ENCODE measurements at places on chromosomes 5 and 9.
A peak's percentile ranks its signal among the peaks of the same experiment; 100 is the strongest.

DNA sequence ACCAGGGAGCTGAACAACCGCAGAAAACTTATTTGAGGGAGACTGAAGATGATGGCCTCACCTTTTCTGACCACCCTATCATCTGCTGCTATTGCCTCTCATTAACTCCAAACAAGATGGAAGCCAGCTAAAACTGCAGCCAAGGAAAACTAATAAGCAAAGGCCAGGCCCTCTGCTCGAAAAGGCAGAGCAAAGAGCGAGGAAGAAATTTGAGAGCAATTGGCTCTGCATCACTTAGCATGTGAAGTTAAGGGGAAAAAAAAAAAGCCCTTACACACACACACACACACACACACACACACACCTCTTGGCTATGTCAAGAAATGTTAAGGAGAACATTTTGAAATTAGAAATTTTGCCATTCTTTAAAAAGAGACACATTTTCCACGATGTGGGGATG is 228.1 kb upstream of the CYLC2 start:
- no peak for DNase-seq

DNA sequence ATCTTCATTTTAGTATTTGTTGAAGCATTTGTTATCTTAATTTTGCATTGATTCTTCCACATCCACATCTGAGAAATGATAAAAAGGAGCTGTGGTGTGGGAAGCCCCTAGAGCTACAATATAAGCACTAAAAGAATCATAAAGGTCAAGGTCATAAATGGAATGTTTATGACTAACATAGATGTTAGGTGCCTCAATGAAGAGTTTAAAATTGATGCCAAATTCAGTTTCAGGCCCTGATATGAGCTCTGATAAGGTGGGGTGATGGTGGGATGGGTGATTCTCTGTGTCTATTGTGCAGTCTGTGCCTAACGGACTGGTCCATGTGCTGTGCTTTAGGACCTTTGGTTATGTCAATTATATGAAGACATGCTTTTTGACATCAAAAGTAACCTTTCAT is 61.2 kb upstream of the CAMK4 start:
- no peak for DNase-seq

DNA sequence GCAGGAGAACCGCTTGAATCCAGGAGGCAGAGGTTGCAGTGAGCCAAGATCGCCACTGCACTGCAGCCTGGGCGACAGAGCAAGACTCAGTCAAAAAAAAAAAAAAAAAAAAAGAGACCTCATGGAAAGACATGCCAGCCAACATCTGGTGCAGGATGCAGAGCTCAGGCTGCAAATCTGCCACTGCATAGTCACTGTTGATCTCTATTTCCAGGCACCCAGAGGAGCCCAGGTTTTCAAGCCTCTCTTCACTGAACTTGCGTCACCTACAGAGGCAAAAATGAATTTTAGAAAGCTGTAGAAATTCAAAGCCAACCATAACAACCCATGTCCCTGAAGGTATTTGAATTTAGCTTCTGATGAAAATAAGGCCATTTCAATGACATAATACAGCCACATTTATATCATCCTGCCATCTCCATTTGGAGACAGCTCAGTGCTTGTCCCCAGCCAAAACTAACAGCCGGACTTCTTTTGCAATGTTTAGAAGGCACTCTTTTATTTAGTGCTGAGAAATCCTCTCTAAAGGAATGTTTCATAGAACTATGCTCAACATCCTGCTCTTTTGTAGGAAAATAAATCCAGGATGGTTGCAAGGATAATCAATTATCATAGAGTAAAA is 113.3 kb downstream of the SNX18 start:
- DNase-seq: no peak

DNA sequence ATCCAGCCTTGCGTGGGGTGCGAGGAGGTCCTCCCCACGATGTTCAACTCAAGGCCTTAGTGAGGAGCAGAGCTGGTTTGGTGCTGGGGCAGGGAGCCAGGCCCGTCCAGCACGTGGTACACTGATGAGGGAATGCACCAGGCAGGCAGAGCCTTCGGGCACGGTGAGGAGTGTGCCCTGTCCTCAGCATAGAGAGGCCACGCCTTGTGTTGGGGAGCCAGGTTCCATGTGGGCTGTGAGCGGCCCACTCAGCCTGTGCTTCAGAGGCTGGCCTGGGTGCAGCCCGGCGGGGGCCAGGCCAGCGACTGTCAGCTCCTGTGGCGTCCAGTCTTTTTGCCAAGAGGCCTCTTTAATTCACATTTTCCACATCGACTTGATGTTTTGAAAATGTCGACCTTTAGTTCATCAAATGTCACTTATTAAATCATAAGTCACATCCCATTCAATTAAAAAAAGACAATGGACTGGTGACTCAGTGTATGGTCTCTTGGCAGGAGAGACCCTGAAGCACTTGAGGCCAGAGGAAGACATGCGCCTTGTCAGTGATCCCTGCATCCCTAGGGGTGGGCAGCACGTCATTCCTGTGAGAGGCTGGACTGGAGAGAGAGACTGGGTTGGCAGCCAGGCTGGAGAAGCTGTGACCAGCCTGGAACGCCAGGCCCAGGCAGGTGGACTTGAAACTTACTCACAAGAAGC is 21.7 kb downstream of the ERGIC1 start:
- DNase-seq: no peak

DNA sequence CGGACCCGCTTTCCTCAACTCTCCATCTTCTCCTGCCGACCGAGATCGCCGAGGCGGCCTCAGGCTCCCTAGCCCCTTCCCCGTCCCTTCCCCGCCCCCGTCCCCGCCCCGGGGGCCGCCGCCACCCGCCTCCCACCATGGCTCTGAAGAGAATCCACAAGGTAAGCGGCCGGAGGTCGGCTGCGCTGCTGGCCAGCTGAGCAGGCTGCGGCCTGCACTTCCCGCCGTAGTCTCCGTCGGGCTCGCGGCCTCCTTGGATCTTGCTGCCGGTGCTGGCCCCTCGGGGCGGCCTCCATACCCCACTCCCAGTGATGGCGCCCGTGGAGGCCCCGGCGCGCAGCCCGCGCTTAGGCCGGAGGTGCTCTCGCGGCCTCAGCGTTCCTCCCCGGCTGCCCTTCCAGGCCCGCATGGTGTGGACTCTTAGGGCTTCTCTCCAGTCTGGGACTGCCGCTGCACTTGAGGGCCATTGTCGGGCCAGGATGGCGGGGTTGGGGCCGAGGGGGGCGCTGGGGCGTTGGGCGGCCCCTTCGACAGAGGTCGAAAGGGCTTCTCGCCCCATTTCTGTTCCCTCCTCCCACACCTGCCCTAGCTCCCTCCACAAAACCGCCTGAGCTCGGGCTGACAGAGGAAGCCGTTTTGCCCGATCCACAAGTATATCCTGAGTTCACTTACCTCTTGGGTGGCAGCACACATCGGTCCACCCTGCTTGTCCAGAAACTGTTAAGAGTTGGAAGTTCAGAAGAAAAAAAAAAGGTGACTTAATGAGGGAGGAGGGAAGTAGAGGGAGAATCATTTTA is 714 bp downstream of the UBE2D2 start:
- peak; percentile 72 for DNase-seq

DNA sequence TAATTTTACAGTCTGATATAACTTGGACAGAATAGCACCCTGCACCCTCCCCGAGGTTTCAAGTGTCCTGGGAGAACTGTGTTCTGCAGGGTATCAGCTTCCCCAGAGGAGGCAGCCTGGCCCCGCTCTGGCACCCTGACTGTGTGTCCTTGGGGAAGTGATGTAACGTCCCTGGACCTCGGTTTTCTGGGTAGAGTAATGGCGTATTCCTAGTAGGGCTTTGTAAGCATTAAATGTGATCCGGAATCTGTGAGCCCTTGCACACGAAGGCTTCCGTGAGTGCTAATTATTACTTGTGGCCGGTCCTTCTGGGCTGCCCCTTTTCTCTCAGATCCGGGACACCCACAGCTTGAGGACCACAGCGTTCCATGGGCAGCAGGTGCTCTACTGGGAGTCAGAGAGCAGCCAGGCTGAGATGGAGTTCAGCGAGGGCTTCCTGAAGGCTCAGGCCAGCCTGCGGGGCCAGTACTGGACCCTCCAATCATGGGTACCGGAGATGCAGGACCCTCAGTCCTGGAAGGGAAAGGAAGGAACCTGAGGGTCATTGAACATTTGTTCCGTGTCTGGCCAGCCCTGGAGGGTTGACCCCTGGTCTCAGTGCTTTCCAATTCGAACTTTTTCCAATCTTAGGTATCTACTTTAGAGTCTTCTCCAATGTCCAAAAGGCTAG is 1.0 kb upstream of the CACFD1 start:
- DNase-seq: no peak

DNA sequence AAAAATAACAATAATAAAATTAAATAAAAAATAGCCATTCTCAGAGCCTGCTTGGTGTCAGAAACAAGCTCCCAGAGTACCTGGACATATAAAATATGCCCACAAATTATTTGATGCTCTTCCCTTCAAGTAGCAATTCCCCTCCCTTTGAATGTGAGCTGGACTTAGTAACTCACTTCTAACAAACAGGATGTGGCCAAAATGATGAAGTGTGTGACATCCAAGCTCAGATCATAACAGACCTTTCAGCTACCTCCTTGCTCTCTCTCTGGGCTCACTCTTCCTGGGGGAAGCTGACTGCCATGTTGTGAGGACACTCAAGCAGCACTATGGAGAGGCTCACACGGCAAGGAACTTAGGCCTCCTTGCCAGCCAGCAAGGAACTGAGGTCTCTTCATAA is 69.0 kb downstream of the SPRY4 start:
- no peak for DNase-seq

- DNase-seq: no peak
Observed at GRCh38 chr5:73125289-73125688, 4.9 kb downstream of the TMEM171 start.

DNA sequence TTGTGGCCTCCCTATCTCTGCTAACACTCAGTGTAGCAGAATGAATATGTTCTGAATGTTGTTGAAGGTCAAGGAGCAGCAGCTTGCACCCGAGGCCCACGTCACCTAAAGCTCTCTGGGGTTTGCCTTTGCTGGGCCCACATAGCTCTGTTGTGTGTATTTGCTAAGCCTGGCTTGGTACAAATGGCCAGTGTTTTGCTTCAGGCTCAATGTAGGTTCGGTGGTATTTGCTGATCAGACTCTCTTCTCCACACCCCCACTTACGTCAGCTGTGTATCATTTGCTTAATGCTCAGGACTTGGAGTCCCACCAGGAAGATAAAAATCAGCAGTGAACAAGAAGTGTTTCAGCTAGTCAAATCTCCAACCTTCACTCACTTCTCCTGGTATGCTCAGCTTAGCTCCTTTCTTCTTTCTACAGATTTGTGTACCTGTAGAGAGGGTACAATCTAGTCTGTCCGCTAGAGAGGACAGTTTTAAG is 4.8 kb upstream of the RFESD start:
- DNase-seq: no peak

GRCh38 chr5:7770436-7770835 is 80.5 kb downstream of the CFAP90 start:
- DNase-seq: no peak

- DNase-seq: no peak
Observed at GRCh38 chr5:141515141-141515540, 26.3 kb downstream of the PCDHGC5 start.

DNA sequence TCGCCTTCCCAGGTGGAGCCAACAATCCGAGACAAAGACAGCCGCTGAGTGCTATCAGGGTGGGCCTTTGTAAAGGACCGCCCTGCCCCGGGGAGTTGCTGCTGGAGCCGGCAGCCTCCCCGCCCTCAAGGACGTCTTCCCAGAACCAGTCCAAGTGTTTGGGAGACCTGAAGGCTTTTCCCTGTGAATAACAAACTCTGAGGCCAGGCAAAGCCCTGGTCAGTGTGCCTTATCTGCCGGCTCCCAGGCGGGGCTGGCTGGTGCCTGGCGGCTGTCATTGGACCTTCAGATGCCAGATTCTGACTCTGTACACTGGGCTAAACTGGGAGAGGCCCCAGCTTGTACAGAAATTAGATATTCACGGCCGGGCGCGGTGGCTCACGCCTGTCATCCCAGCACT is 2.1 kb downstream of the SLC9A3 start:
- DNase-seq: no peak

DNA sequence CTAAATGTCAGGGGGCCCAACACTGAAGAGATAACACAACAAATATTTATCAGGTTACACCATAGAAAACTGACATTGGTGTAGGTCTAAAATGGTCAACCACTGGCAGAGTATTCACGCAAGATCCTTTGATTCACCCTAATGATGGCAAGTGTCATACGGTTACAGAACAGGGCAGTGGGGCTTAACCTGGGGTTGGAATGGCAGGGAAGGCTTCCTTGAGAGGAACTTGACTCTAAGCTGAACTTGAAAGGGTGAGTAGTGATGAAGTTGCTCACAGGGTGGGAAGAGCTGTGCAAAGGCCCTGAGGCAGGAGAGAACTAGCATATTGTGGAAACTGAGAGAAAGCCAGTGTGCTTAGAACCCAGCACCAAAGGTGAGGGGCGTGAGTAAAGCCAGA is 97.1 kb upstream of the MVB12B start:
- no peak for DNase-seq

DNA sequence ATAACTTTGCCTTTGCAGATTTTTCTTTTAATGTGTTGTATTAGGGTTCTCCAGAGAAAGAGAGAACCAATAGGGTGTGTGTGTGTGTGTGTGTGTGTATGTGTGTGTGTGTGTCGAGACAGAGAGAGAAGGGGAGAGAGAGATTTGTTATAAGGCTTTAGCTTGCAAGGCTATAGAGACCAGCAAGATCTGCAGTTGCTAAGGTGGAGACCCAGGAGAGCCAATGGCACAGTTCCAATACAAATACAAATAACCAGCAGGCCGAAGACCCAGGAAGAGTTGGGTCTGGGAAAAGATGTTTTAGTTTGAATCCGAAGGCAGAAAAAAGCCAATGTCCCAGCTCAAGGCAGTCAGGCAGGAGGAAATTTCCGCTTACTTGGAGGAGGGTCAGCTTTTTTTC is 23.0 kb downstream of the TMOD1 start:
- no peak for DNase-seq

GRCh38 chr5:127088251-127088650 is 14.9 kb upstream of the C5orf63 start:
- DNase-seq: no peak

DNA sequence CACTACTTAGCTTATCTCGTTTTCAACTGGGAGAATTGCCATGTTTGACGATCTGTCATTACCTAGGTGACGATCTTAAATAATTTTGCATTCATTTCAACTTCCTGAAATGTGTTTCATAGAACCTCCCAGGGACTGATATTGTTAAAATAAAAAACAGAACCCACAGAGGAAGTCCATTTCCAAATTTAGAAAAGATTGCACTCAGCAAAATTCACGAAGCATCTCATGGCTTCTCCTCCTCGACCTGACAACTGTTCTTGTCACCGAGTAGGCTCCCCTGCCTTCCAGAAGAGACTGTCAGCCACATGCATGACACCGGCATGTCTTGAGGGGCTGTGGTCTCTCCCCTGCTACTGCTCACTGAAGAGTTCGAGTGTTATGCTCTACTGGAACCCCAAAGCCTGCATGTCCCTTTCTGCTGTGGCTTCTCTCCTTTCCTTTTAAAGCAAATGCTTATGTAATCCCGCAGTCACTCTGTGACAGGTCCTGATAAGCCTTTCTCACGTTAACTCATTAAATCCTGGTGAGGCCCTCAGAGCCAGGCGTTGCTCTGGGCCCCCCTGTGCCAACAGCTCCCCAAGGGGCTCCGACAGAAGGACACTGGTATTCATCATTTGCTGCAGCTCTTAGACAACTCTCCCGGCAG is 26.8 kb upstream of the ANKRD33B start:
- no peak for DNase-seq
